NCI-H1930 (cell line): ENCODE measurements at places on chromosomes 1 and 21.

DNA sequence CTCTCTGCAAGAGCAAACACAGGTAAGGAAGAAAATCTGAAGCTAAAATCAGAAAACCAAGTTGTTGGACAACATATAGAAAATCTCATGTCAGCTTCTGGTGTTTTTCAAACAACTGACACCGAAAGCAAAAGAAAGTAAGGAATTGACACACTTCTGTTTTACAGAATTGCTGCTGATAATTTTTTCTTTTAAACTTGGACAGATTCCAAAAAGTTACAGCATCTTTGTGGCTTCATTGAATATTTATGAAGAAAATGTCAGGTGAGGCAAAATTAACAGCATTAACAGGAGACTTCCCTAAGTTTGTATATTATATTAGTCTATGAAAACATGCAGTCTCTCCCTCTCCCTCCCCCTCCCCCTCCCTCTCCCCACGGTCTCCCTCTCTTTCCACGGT is 14.9 kb upstream of the CTSS start:
- no peak for DNase-seq

DNA sequence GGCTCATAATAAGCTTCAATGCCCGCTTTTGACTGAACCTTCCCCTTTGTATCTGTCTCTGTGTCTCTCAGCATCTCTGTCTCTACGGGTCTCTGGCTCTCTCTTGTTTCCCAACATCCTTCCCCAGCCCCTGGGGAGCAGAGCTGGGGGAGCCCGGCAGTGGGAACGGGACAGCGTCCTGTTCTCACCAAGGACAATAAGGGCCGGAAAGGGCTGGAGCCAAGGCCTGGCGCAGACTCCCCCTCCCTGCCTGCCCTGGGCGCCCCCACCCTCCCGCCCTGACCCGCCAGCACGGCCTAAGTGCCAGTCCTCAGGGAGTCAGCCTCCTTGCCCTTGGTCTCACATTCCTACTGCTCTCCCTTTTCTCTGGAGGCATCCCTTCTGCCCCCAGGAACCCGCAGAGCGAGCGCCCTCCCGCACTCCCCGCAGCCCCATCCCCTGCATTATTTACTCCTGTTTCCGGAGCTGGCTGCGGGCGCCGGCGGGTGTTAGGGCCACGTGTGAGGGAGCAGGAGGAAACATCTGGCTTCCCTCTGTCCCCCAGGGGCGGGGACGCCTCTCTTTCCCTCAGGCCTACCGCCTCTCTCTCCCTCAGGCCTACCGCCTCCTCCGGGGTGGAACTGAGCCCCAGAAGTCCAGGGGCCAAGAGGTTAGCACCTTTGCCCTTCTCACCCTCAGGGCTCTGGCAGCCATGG is 6.5 kb downstream of the KRTCAP2 start:
- no peak for DNase-seq

DNA sequence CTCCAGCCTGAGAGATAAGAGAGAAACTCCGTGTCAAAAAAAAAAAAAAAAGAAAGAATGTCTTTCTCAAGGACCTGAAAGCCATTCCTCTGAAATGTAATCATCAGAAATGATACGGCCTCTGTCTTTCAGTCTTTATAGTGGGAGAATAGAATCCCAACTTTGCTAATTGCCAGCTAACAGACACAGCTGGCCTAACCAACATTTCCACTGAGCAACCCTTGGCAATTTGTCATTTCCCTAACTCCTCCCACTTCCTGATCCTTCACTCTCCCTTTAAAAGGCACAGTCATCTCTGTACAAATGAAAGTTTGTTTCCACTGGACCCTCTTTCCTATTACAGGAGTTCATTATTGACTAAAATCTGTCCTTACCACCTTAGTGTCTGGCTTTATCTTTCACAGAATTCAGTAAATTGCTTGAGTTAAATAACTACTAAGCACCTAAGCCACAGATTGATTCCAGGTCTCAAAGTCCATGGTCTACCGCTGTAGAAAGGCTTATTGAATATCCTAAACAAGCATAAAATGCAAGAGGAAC is 4.3 kb upstream of the CBR1 start:
- no peak for DNase-seq

DNA sequence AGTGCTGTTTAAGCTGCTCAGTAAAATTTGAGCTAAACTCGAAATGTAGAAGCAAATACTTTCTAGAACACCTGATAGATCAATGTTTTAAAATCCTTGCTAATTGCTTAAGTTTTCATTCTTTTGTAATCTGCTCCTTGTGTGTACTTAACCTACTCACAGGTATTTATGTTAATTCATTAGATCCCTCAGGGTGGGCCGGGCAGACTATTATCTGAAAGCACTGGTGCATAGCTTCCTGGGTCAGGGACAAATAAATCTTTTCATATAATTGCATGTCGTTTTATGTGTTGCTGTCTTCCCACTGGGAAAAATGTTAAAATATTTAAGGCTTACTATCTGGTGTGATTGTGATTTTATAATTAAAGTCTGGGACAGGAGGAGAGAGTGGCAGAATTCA is 440.5 kb downstream of the SMYD3 start:
- no peak for DNase-seq

DNA sequence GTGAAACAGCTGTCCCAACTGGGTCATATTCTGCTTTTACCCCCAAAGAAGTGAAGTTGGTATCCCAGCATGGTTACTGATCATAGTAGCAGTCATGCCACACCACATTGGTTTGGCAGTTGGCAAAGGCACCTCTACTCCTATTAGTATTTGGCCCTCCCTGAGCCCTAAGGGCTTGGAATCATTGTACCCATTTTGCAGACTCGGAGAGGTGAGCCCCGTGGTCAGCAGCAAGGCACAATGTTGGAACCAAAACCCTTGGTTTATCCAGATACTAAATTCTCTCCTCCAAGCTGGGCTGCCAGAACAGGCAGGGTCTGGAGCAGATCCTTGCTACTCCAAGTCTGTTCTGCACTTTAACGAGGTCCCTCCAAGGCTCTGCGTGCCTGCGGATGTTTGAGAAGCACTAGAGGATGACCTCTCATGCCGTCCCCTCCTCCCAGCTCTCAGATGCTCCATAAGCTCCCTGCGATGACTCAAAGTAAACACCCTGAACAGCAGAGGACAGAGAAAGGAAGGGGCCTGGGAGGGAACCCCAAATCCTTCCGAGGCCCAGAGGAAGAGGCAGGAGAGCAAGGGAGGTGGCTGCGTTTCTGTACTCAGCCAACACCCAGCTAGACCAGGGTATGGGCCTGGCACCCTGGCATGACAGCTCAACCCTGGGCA is 89.3 kb downstream of the PAX7 start:
- DNase-seq = no peak

DNA sequence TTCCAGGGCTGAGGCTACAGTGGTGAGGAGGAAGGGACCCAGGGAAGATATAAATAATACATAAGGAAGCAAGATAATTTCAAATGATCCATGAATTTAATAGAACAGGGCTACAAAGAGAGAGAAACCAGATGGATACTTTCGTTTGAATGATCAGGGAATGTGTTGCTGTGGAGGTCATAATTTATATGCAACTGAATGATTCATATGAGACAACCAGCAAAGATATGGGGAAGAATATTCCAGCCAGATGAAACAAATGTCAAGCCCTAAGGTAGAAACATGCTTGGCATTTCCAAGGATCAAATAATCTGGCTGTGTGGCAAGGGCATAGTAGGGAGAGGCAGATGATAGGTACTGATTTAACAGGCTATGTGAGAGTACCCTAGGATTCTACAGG is 84.8 kb upstream of the ZC3H11B start:
- DNase-seq = no peak

DNA sequence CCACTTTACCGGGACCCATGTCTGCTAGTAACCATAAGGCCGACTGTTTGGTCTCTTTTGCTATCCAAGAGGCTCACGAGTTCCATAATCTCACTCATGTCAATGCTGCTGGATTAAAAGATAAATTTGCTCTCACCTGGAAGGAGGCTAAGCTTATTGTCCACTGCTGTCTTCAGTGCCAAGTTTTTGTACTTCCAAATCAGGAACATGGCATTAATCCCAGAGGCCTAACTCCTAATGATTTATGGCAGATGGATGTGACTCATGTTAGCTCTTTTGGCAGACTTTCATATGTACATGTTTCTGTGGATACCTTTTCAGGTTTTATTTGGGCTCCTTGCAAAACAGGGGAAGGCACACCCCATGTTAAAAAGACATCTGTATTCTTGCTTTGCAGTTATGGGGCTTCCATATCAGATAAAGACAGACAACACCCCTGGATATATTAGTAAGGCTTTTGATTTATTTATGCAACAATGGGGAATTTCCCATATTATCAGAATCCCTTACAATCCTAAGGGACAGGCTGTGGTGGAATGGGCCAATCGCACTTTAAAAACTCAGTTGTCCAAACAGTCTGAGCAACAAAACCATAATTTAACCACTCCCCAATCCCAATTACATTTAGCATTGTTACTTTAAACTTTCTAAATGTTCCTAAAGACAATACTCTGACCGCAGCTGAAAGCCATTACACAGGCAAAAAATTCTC is 162.7 kb downstream of the IER5 start:
- no peak for DNase-seq

- no peak for DNase-seq
Observed at GRCh38 chr1:46302641-46303037, 777 bp downstream of the LRRC41 start.
